T follicular helper cell (primary cell): ENCODE measurements at places on chromosomes 2 and 18.

- no peak for DNase-seq
These were observed 349.8 kb downstream of the RBM43 start for GRCh38 chr2:150911766-150912280.

DNA sequence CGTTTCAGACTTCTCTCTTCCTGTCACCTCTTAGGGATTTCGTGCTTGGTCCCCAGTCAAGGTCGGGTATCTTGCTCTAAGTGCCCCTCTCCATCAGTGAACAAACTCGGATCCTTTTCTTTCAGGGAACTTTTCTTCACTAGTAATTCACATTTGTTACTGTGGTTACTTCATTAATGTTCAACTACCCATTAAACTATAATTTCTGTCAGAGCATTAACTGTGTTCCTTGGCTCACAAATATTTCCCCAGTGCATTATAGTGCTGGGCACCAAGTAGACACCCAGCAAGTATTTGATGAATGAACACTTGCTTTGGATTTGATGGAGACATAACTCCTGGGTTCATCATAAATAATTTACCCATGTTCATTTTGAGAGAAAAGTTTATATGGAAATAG is 209.7 kb upstream of the KCNJ3 start:
- DNase-seq, result no peak

- no peak for DNase-seq
These were observed at the start of gene DRC1 for GRCh38 chr2:26401739-26402541. DRC1 (plus strand) TSS chr2:26401920; CDS start chr2:26401990, 70 bp downstream.

GRCh38 chr2:147709655-147710054 is 135.2 kb upstream of the ACVR2A start:
- DNase-seq, result no peak
